ENCODE measurements at places on chromosomes 3 and 15. TPM values are rescaled to one million over a fixed set of nuclear protein-coding genes. Genes with fewer than 3 reads are reported as not detected.

DNA sequence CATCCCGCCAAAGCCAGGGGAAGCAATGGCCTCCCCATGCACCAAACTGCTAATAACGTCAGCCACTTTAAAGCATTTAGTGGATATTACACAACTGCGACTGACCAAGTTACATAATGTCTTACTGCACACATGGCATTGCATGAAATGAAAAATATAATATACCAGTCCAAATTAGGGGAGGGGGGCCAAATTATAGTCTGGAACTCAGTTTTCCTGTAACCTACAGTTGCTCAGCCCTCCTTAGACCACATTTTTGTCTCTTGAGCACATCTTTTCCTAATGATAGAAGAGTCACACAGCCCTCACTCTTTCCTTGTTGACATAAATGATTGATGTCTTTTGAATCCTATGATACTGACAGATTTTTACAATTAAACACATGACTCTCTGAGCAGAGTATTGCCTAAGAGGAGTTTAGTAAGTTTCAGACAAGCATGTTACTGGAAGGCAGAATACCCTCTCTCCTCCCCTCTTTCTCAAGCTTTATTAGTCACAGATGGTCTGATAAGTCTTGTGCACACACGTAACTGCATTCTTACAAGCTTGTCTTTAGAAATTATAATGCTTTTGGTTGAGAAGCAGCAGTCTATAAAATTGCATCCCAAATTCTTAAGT is 1.1 kb upstream of the PLD1 start:
- DNase-seq, result no peak

Gene SLCO2A1
- total RNA-seq, result not detected

- no peak for DNase-seq
Measured at GRCh38 chr3:57151021-57151449, 14.1 kb downstream of the IL17RD start.

- no peak for DNase-seq
Measured at GRCh38 chr3:59658274-59658673, 608.4 kb upstream of the CFAP20DC start.

Gene LSG1
- 26.4 TPM for total RNA-seq

GRCh38 chr3:185781759-185782158 is 43.1 kb downstream of the IGF2BP2 start:
- no peak for DNase-seq

GRCh38 chr3:163504974-163505373 is 1573.3 kb downstream of the SI start:
- no peak for DNase-seq

- DNase-seq, result no peak
Measured at GRCh38 chr3:39347586-39347876, 18.0 kb downstream of the CCR8 start.

Gene STAB1
- 0.17 TPM for total RNA-seq

DNA sequence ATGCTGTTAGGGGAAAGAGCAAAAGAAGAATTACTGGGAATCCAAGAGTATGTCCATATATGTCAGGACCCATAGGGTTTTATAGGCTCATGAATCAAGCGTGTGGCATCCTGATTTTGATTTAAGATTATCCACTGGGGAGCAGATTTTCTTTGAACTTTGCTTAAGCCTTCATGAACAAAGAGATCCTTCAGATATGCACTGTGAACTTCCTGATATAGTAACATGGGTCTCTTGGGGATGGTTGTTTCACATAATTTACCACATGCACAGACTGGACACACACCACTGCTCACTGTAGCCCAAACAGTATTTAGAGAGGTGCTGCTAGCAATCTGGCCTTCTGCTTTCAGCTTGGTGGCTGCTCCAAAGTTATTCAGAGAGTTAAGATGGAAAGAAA is 200.9 kb upstream of the ZPLD1 start:
- no peak for DNase-seq

DNA sequence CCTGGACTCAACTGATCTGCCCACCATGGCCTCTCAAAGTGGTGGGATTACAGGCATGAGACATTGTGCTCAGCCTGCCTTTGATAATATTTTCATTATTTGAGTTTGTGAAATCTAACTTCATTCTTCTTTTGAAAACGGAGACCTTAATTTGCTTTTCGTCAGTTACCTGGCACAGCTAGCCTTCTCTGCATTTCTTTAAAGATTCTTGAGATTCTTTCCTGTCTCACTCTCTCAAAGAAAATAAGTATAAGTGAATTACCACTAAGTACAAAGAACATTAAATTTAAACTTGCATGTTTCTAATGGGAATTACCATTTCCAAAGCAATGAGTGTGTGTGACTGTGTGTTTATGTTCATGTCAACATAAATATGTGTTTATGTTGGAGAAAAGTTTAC is 187.9 kb downstream of the NFKBIZ start:
- no peak for DNase-seq

GRCh38 chr3:186487819-186488218 is 56.4 kb downstream of the CRYGS start:
- DNase-seq, result no peak

DNA sequence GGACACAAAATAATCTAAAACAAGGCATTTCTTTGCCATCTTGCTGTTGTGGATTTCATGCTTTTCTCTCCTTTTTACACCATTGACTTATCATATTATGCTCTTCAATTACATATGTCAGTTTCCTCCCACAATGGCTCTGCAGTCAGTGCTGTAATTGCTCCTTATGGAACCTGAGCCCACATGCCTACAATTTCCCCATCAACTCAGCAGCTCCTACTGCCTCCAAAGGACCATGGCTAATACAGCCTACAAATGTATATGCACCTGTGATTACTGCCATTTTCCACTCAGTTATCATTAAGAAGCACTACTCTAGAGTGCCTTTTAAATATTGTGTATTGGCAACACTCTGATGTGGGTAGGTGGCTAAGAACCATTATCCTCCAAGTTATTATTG is 30.8 kb downstream of the RTP4 start:
- no peak for DNase-seq

- no peak for DNase-seq
Measured at GRCh38 chr3:29057326-29057725, 223.5 kb upstream of the RBMS3 start.

Gene GOLGA6L4
- 0.76 TPM for total RNA-seq

DNA sequence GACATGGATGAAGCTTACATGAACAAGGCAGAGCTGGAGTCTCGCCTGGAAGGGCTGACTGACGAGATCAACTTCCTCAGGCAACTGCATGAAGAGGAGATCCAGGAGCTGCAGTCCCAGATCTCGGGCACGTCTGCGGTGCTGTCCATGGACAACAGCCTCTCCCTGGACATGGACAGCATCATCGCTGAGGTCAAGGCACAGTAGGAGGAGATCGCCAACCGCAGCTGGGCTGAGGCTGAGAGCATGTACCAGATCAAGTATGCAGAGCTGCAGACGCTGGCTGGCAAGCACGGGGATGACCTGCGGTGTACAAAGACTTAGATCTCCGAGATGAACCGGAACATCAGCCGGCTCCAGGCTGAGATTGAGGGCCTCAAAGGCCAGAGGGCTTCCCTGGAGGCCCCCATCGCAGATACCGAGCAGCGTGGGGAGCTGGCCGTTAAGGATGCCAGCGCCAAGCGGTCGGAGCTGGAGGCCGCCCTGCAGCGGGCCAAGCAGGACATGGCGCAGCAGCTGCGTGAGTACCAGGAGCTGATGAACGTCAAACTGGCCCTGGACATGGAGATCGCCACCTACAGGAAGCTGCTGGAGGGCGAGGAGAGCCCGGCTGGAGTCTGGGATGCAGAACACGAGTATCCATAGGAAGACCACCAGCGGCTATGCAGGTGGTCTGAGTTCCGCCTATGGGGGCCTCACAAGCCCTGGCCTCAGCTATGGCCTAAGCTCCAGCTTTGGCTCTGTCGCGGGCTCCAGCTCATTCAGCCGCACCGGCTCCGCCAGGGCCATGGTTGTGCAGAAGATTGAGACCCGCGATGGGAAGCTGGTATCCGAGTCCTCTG is 77.6 kb downstream of the CLDN11 start:
- no peak for DNase-seq

Gene SHISA5
- 90.3 TPM for total RNA-seq

- no peak for DNase-seq
Measured at GRCh38 chr3:54123003-54123775, 837 bp downstream of the CACNA2D3 start.

GRCh38 chr3:59064728-59065127 is 14.9 kb upstream of the CFAP20DC start:
- no peak for DNase-seq

Gene HAPLN3
- total RNA-seq, result 103 TPM

- no peak for DNase-seq
Measured at GRCh38 chr15:73504885-73505284, 61.9 kb downstream of the REC114 start.

Gene PCSK6
- 0.64 TPM for total RNA-seq

- DNase-seq, result no peak
Measured at GRCh38 chr3:54337846-54338245, 215.5 kb downstream of the CACNA2D3 start.

- DNase-seq, result no peak
Measured at GRCh38 chr3:142159083-142159740, 9.9 kb upstream of the TFDP2 start.

- DNase-seq, result peak; percentile 65
Measured at GRCh38 chr15:92011611-92012367, 158.3 kb downstream of the SLCO3A1 start.

Gene SELENOK
- total RNA-seq, result 36.1 TPM

Gene GOLGA6L9
- total RNA-seq, result 2.1 TPM

Gene GRAMD1C
- 1.3 TPM for total RNA-seq

Gene CLDN18
- total RNA-seq, result not detected

Gene RTP1
- not detected for total RNA-seq

GRCh38 chr3:150765949-150766720 is 3.2 kb upstream of the SIAH2 start:
- peak; percentile 46 for DNase-seq

GRCh38 chr3:11580645-11581044 is 63.1 kb downstream of the VGLL4 start:
- DNase-seq, result no peak

Gene FSD2
- not detected for total RNA-seq

GRCh38 chr3:45055032-45055410 is 28.9 kb downstream of the CLEC3B start:
- no peak for DNase-seq

Gene MESP2
- not detected for total RNA-seq

DNA sequence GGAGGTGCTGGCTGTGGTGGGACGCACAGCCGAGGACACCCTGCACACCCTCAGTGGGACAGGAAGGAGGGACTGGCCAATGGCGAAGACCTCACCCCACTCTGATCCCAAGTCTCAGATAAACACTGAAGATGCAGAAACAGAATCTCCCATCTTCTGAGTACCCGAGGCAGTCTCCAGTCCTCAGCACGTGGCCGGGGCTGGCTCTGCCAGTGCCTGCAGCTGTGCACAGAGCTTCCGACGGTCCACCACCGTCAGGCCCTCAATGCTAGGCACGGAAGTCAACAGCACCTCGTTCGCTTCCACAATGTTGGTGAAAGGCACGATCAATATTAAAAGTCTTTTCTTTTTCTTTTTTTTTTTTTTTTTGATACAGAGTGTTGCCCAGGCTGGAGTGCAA is 16.8 kb upstream of the OCA2 start:
- DNase-seq, result no peak

All from activated naive CD4-positive, alpha-beta T cell treated with anti-CD3 and anti-CD28 coated beads for 36 hours (primary cell).